Ovary (tissue), 10 donors: ENCODE measurements at places on chromosomes 6 and 20.

DNA sequence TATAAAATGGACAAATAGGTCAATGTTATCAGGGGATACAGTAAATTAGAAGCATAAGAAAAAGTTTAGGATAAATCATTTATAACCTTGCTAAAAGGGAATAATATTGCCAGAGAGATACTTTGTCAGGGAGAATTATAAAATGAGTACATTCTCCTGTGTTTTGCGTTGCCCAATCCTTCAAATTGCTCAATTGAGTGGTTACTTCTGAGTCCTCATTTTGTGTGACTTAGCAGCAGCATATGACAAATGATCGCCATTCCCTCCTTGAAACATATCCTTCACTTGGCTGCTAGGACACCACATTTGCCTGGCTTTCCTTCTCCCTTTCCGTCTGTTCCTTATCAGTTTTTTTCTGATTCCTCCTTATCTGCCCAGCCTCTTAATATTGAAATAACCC is 106.7 kb upstream of the FLRT3 start:
- no peak for DNase-seq

DNA sequence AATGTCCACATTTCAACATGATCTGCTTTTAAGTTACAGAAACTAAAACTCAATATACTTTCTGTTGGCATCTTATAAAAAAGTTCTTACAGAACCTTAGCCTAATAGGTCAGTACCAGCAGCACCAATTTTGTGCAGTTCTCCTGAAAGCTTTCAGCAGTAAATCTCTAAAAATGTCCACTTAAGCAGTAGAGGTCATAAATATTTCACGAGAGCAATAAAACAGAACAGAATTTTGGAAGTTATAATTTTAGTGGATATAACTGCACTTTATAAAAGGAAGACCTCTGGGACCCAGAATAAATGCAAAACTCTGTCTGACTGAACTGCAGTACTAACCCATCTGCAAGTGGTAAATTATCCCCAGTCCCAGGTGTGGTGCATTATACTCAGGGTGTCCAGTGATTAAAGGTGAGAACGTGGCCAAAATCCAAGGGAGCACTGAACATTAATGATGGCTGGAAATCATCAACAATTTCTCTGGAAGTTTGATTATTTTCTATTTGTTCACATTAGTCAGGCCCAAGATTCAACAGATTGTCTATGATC is 172.6 kb upstream of the RSPO3 start:
- no peak for DNase-seq

DNA sequence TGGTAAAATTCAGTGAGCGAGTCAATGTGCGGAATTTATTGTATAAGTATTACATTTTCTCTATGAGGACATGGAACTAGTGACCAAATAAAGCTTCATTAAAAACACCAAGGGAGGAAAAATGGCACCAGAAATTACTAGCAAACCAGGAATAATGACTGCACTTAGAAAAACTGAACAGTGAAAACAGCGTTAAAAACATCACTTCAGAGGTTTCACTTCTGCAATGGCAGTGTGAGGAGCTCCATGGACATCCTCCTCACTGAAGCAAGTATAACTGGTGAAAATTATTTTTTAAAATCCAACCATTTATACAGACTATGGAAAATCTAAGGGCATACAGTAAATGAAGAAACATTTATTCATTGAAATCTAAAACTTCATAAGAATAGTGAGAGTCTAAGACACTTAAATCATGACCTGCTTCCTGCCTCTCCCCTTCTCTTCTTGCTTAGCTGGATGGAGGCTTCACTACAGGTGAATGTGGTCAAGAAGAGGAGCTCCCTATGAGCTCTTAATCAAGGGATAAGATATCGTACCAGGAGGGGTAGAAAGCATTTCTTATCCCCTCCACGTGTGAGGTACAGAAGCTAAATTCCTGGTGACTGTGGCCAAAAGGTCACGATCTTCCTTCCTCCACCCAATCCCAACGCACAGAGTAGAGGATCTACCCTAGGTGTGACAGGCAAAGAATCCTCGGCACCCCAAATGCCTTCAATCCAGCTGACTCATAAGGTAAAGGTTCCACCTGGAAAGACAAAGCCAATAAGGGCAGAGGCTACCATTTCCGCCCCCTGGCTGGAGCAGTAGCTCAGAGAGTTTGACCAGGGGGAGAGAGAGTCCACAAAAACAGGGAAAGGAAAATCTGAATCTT is 12.3 kb upstream of the ASF1A start:
- DNase-seq = no peak

- DNase-seq = no peak
These were observed 278.9 kb downstream of the SAMD5 start for GRCh38 chr6:147787417-147787816.

DNA sequence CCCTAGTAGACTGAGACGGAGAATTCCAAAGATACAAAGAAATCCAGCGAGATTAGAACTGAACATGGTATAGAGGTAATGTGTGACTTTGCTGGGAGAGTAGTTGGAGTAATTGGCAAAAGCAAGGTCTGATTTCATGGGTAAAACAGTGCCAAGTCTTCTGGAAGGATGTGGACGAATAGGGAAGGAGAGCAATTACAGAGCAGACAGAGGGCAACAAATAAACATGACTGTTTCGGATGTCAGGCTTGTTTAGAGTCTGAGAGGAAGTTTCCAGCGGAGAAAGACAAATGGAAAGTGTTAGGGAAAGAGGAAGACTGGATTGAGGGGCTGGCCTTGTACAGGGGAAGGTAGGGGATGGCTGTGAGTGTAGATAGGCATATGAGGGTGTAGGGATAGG is 282.2 kb upstream of the PRND start:
- no peak for DNase-seq

DNA sequence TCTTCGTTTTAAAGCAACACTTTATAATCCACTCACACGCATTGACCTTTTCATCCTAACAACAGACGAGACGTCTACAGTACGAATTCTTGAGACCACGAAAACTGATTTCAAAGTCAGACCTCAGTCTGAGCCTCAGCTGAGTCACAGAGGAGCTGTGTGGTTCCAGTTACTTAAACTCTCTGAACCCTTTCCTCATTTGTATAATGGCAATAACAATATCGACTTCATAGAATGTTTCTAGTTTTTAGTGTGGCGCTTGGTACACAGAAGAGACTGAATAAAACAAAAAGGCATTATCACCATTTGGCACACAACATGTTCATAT is 236.9 kb downstream of the ATXN1 start:
- DNase-seq = no peak

GRCh38 chr6:135738636-135739035 is 112.9 kb upstream of the PDE7B start:
- no peak for DNase-seq

- DNase-seq = no peak
These were observed 6.3 kb downstream of the PPP1R3G start for GRCh38 chr6:5091210-5092069.

DNA sequence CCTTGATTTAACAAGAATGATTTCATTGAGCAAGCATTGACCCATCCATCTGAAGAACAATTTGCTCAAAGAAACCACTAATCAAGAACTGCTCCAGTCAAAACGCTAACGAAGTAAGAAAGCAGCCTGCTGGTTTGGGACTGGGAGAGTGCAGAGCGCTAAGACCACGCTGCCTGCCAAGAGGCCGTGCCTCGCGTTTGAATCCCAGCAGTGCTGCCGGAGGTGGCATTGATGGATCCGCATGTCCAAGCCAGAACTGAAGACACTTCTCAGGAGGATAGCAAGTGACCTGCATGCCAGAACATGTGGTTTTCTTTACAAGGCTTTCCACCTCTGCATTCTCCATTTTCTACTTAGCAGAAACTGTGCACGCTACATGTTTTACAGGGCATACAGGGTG is 105.2 kb upstream of the FOXC1 start:
- DNase-seq = no peak

GRCh38 chr6:135651964-135652755 is 154.6 kb upstream of the AHI1 start:
- DNase-seq = no peak

GRCh38 chr6:135129136-135129856 is 51.8 kb upstream of the MYB start:
- no peak for DNase-seq

- no peak for DNase-seq
These were observed 2.2 kb downstream of the SLC13A3 start for GRCh38 chr20:46648903-46649649.

DNA sequence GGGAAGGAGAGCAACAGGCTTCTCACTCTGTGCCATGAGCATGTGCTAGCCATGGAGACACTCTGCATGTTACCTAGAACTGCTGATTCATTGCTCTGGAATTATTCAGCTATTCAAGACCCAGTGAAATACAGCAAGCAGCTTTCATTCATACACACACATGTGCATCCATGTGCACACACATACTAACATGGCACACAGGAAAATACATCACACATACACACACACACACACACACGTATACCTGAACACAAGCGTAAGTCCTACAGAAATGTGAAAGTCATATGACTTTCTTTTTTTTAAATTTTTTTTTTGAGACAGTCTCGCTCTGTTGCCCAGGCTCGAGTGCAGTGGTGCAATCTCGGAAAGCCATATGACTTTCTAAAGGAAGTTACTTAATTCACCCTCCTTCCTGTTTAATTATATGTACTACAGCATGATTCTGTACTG is 108.2 kb upstream of the NFATC2 start:
- DNase-seq = no peak

DNA sequence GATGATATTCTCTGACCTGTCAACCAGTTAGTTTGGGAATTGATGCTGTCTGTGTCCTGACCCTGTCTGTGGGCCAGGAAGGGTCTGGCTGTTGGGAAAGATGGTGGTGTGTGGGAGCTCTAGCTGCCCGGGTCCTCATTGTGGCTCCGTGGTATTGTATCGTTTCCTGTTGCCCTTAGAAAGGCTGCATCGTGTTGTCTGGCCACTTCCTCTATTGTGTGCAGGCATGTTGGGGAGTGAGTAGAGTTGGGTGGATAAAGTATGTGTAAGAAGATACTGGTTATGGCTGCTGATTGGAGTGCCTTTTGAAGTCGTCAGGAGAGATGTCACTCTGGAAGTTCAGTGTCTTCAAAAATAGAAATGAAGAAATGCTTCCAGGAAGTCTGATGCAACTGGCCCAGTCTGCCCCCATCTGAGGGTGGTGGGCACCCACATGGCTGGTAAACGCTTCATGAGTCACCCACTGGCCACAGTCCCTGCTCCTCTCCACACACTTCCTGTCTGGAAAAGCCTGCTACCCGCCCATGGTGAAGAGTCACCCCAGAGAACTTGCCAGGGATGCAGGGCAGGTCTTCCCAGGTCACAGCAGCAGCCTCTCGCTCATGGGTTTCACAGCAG is 27.9 kb downstream of the PPARD start:
- no peak for DNase-seq

GRCh38 chr6:18406955-18407749 is 20.0 kb downstream of the RNF144B start:
- no peak for DNase-seq

DNA sequence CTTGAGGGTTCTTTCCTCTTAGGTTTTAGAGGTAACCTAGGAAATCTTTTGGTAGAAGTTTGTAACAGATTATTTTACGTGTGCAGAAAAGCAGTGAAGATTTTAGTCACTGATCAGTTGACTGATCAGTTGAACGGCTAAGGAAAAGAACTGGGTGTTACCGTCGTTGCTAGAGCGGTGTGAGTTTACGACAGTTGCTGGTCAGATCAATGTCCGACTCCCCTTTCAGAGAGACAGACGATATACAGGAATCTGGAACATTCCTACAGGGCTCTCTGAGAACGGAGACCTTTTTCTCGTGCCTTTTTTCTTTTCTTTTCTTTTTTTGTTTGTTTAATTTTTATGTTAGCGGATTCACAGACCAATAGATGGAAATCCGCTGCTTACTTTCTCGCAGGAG is 132.1 kb upstream of the ZNF184 start:
- DNase-seq = no peak

GRCh38 chr6:89984926-89985750 is 90.9 kb downstream of the GJA10 start:
- DNase-seq = no peak

- DNase-seq = no peak
These were observed 19.8 kb downstream of the SH3BGRL2 start for GRCh38 chr6:79650950-79651349.

DNA sequence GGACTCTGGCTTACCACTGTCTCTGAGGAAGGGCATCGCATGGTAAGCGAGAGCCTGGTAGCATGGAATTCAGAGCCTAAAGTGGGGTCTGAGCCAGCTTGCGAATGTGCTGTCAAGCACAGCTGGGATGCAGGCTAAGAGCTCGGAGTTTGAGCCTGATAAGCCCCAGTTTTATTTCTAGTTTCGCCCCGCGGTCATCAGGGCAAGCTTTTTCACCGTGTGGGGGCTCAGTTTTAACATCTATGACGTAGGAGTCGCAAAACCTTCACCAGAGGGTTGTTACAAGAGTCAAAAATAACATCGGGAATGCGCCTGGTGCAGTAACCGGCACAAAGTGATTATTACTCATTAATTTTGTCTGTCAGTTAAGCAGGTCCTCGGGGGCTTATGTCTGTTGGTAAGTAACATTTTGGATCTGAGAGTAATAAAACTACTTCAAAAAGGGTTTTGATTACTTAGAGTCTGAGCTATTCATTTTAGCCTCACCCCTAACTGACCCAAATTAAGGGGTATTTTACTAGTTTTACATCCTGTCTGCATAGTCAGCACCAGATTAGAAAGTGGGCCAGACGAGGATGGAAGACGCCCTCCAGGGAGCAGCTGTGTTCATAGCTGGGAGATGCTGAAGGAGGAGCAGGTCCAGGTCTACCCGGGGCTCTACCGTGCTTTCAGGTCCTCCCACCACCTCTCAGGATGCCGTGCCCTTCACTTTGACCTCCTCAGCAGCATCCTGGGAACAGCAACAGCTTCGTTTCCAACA is 29.7 kb downstream of the SLC22A23 start:
- no peak for DNase-seq

DNA sequence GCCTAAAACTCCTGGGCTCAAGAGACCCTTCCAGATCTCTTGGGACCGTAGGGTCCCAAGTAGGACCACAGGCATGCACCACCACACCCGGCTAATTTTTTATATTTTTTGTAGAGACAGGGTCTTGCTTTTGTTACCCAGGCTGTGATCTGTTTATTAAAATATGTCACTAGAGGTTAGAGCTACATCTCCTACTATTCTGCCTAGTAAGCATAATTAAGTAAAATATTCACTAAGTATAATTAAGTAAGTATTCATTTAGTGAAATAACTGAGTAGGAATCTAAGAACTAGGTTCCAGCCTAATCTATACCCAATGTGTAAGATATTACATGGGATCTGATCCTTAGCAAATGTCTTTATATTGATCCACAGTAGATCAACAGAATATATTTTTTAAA is 40.2 kb upstream of the GCM1 start:
- DNase-seq = no peak

- DNase-seq = no peak
These were observed 2.2 kb downstream of the SULF2 start for GRCh38 chr20:47782920-47783552.

GRCh38 chr6:39791311-39791710 is 865 bp upstream of the DAAM2 start:
- no peak for DNase-seq

- no peak for DNase-seq
These were observed 6.7 kb downstream of the FOXA2 start for GRCh38 chr20:22577515-22578220.

GRCh38 chr6:42100029-42100901 is 42.2 kb downstream of the C6orf132 start:
- no peak for DNase-seq
